ENCODE measurements at places on chromosomes 4 and X.

DNA sequence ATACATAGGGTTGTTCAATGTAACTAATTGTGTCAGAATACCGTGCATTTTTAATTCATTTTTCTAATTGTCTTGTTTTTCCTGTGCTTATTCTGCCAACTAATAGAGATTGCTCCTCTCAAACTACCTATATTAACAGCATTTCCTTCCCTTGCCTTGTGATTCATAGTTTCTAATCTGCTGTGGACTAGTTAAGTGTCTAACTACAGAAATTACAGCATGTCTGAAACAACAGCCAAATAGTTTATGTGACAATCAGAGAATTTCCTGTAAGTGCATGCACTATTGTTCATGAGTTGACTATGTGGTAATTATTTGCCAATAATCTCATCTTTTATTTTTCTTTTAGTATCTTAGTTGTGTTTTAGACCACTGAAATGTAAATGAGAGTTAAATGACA, 4.1 kb upstream of the SEC24B start:
- no peak for DNase-seq

DNA sequence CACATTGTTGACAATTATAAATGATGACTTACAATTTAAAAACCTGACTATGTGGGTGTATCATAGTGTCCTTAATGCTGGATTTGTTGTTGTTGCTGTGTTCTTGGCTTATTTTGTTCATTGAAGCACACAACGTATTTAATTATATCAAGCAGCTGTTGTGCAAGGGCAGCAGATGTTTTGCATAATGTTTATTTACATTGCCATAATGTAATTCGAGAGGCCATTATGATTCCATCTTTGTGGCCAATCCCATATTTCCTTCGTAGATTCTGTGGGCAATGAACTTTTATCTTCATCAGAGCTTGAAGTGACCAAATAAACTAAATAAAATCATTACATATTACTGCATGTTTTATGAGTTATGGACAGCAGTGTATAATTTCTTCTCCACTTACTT, 422.6 kb upstream of the GALNTL6 start:
- DNase-seq, result no peak

- DNase-seq, result no peak
Measured at GRCh38 chr4:185672151-185672550, 136.8 kb upstream of the PDLIM3 start.

DNA sequence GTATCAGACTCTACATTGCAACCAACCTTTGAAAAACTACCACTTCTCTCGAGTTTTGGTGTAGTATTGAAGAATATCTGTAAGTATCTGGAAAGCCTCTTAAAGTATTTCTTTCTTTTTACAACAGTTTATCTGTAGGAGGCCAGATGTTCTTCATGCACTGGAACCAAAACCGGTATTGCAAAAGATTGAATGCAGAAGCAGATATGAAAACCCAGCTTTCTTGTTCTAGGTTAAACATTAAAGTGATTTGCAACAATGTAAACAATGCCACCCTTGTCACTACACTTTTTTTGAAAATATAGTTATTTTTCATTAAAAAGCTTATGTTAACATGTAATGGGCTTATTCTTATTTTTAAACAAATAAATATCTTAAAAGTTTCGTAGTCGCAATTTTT, 27.2 kb downstream of the PLS3 start:
- DNase-seq, result no peak

DNA sequence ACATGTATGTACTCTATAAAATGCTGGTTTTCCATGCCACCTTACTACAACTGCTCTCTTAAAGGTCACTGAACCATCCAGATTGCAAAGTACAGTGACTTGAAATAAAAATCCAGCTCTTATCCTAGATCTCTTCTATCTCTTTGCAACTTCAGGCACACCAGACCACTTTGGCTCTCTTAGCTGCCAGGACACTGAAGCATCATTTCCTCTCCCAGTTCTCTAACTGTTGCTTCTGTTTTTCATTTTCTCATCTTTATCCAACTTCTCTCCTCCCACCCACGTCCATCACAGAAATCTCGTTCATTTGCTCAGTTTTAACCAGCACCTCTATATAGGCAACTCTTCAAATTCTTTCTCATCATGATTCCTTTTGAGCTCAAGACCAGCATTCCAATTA, 74.3 kb downstream of the METTL14 start:
- no peak for DNase-seq

DNA sequence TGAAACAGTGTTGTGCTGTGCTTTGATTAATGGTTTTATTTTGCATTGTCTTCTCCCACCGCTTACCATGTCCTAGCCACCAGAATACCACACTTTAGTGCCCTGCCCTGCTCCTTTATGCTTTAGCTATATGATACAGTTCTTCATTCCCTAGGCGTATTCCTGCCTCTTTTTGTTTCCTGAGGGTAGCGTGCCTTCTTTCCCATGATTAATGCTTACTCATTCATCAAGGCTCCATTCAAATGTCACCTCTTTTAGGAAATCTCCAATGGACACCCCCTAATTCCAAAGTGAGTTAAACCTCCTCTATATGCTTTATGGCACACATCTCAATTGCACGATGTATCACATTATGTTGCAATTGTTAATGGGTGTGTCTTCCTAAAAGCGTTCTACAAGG, 46.3 kb downstream of the SPANXD start:
- DNase-seq, result no peak

DNA sequence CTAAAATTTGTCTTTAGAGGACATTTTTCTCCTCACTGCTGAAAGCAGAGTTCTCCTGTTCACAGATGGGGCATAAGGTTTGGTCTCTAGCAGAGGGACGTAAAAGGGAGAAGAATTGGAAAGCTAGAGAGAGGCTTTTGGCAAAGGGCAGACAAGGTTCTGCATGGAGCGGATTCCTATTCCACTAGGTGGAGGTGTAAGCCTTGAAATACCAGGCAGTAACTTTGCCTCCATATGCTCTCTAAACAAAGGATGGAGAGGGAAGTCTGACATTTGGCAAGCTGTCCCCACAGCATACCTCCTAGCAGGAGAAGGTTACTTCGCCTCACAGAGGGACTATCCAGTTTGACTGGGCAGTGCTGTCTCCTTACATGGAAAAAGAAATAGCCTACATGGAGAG, 174.7 kb downstream of the DACH2 start:
- no peak for DNase-seq

All from NCI-H2081 treated with DMSO at 0.1 percent for 48 hours (cell line).